Activated T-cell treated with anti-CD3 and anti-CD28 coated beads, Interleukin-2, amount 50 U/mL, for 72 hours (primary cell): ENCODE measurements at places on chromosomes 2 and 18.

- no peak for DNase-seq
Measured at GRCh38 chr2:160730296-160730995, 236.8 kb upstream of the RBMS1 start.

DNA sequence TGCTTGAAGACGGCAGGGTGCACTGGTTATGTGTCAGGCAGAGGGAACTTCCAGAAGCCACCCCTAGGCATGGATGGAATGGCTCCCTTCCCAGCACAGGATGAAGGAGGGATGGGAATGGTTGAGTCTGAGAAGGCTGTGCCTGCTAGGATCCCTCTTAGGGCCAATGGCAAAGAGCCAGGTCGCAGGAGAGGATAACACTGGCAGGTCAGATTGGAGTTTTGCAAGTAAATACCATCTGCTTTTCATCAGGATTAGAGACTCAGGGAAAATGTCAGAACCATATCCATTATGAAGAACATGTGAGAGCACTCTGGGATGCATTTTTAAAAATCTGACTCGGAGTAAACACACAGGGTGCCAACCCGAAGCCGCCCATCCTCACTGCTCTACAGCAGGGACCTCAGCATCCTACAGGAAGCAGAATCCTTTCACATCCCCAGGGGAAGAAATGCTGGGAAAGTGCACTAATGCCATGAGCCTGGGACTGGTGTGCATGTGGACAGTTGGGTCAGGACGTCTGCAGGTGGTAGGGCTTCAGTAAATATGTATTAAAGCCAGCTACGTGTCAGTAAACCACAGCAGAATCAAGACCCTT is 139.9 kb downstream of the MYT1L start:
- no peak for DNase-seq

DNA sequence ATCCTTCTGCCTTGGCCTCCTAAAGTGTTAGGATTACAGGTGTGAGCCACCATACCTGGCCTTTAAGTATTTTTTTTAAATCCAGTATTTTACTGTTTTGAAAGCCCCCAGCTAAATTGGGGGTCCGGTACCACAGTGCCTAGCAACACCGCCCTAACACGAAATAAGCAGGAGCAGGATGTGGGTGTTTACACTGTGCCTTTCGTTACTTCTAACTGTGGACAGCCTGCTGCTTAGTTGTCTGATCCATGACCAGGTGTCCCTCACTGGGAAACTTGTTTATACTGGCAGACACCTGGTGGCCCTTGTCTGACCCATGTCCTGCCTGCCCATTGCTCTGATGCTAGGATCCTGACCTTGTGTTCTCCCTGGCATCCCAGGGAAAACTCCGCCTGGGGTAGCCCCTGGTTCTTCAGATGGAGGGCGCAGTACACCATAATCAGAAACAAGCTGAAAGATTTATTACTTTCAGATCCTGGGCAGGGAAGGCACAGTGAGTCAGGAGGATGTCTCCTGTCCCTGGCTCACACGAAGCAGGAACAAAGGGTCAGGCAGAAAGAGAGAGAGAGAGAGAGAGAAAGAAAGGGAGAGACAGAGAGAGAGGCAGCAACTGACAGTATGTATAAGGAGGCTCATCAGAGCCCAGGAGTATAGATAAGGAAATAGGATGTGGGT is 55.7 kb downstream of the NCAPH start:
- no peak for DNase-seq

- no peak for DNase-seq
Measured at GRCh38 chr2:71944183-71944550, 203.5 kb downstream of the CYP26B1 start.

- DNase-seq, result no peak
Measured at GRCh38 chr2:116489944-116490343, 1324.5 kb upstream of the DDX18 start.

DNA sequence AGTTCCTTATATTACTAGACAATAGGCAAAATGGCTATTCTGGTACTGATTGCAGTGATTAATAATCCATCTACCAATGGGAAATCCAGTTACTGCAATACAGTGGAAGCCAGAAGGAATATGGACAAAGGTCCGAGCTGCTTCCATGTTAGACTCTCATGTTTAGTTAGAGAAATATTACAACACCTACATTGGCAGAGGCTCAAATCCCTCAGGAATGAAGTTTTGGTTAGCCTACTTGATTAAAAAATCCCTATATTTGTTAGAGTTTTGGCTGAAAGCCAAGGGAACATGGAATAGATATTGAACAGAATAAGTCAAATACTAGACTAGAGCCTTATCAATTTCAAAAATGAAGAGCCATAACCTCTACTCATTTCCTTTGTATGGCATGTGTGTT is 48.5 kb downstream of the ARL6IP6 start:
- DNase-seq, result no peak

DNA sequence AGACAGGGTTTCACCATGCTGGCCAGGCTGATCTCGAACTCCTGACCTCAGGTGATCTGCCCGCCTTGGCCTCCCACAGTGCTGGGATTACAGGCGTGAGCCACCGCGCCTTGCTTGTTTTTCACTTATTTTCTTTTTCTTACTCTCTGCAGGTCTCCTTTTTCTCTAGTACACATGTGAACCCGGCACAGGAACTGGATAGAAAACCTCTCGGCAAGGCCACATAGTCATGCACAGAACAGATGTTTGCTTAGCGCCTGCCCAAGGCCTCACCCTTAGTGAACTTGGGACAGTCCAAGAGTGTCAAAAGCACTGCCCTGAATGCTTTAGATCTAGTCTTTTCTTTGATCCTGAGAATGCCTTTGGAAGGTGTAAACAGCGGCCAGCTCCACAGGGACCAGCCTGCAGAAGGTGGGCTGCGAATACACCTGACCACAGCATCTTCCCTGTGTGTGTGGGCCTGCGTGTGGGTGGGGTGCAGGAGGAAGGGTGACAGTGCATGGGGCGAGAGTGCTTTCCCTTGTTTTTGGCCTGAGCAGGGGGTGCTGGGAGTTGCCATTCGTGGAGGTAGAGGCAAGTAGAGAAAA is 27.0 kb downstream of the IMPA2 start:
- DNase-seq, result no peak
